ENCODE measurements at places on chromosomes 11 and 22.

- no peak for DNase-seq
These were observed 65.5 kb upstream of the IGLL5 start for GRCh38 chr22:22822106-22822505.

- no peak for DNase-seq
These were observed 878.5 kb upstream of the LRRC4C start for GRCh38 chr11:42337786-42338455.

DNA sequence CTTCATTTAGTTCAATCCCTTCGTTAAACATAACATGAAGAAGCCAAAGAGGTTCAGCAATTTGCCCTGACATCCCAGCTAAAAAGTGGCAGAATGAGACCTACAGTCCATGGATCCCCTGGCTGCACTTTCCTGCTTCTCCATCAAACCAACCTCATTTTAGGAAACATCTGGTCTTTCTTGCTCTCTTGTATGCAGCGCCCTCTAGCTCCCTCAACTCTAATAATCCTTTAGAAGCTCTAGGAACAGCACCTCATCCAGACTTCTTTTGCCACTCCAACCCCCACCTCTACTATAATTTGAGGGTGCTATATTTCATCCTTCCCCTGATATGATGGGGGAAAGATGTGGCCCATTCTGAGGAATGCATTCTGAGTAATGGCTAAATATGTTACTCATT lies 7.4 kb downstream of the CNTF start:
- peak; percentile 39 for DNase-seq

- DNase-seq = peak; percentile 55
These were observed 802 bp downstream of the TENM4 start for GRCh38 chr11:79439886-79440570.

GRCh38 chr11:13008061-13008435 lies 1.1 kb upstream of the RASSF10 start:
- no peak for DNase-seq

GRCh38 chr11:132549561-132549960 lies 982.7 kb downstream of the OPCML start:
- no peak for DNase-seq

DNA sequence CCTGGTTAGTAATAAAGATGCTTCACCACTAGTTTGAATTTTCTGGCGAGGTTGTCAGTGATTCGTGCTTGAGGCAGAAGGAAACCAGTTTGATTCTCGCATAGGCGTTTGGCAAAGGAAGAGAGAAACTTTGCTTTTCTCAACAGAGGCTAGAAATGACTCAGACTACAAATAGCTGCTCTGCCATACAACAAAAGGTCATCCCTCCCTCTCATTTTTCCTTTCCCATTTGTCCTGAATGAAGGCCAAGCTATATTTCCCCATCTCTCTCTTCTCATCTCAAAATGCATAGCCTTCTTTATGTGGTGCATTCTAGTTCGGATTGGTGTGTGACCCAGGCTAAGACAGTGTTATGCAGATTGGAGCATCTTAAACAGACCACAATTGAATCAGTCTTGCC lies 741.4 kb downstream of the NTM start:
- no peak for DNase-seq

- DNase-seq = no peak
These were observed 57.2 kb upstream of the ALDH3B2 start for GRCh38 chr11:67731583-67731982.

All from H9 (cell line).